KG1 (cell line): ENCODE measurements at places on chromosomes 12 and 14.

- DNase-seq, result no peak
These were observed 3.2 kb upstream of the KRT2 start for GRCh38 chr12:52655251-52655650.

GRCh38 chr12:89363084-89363483 is 10.8 kb upstream of the DUSP6 start:
- no peak for DNase-seq

GRCh38 chr12:116734156-116734768 is 3.6 kb downstream of the SPRING1 start:
- no peak for DNase-seq

GRCh38 chr14:89394972-89395371 is 22.1 kb downstream of the FOXN3 start:
- no peak for DNase-seq

DNA sequence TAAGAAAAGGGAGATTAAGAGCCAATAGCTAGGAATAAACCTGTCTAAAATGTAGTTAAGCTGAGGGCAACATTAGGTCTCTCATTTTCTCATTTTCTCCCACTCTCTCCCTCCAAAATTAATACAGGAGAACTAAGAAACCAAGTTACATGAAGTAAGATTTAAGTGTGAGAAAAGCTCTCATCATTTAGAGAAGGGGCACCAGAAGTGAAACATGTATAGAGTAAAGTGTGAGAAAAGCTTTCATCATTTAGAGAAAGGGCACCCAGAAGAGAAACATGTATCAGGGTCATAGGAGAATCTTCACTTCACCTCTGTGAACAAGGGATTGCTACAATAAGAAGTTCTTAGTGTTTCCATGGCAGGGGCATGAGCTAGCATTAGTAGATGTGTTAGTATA is 132.4 kb upstream of the CNTN1 start:
- no peak for DNase-seq

GRCh38 chr14:70789361-70789760 is 20.0 kb downstream of the MAP3K9 start:
- DNase-seq, result no peak

DNA sequence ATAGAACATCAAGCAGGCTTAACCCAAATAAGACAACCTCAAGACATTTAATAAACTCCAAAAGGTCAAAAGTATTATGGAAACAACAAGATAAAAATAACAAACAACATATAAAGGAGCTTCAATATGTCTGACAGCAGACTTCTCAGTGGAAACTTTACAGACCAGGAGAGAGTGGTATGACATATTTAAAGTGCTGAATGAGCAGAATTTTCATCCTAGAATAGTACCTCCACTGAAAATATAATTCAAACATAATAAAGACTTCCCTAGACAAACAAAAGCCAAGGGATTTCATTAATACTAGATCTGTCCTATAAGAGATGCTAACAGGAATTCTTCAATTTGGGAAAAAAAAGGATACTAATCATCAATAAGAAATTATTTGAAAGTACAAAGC is 1005.0 kb downstream of the TMTC2 start:
- no peak for DNase-seq

- no peak for DNase-seq
These were observed 121.5 kb downstream of the RBM19 start for GRCh38 chr12:113844495-113845210.

DNA sequence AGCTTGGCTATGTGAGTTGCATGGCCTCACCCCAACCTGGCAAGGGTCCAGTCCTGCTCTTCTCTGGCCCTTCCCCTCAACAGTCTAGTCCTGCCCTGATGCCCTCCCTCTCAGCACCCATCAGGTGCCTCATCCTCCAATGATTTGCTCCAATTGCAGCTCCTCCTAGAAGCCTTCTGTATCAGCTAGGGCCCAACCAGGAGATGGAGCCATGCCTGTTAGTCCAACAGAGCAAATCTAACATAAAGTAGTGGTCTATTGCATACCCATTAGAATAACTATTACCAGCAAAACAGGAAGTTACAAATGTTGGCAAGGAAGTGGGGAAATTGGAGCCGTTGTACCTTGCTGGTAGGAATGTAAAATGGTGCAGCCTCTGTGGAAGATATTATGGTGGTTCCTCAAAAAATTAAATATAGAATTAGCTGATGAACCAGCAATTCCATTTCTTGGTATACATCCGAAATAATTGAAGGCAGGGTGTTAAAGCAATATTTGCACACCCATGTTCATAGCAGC is 163.5 kb downstream of the VRK1 start:
- DNase-seq, result no peak

DNA sequence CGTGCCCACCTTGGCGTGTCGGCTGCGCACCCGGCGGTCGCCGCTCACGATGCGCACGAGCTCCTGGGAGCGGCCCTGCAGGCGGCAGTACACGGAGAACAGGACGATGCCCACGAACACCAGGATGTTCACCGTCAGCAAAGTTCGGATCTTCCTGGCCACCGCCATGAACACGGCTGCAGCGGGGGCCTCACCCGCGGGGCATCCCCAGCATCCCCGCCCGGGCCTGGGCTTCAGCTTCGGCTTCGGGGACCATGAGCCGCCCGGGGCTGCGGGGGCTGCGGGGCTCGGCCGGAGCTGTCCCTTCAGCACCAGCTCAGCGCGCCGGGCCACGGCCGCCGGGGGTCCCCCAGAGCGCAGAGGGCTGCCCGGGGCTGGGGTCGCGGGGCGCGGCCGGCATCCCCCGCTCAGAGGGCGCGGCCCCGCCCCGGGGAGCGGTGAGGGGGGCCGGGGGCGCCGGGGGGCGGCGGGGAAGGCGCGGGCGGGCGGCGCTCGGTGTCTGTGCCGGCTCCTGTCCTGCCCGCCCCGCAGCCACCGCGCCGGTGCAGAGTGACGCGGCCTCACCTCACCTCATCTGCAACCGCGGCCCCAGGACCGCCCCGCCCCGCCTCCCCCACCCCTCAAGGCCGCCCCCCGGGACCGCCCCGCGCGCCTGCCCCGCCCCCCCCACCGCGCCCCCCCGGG is at the start of gene GALNT9:
Gene GALNT9, minus strand, starts transcription at position 554 of the 684 bp plus-strand sequence. Its CDS starts 386 bp downstream, at position 168.
- no peak for DNase-seq

DNA sequence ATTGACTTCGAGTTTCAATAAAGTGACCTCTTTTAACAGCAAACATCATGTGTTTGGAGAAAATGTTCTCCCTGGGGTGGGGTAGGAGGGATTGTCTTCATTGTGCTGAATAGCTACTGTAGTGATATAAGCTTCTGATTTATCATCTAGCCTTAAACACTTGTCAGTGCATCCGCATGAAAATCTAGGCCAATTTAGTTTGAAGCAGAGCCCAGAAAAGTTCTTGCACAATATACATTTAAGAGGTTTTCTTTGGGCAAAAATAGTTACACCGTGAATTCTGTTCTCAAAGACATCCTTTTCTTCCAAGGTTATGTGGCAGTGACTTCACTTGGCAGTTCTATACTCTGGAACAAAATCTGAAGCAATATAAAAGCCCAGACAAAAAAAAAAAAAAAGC is 136.0 kb upstream of the IFNG-AS1 start:
- no peak for DNase-seq

DNA sequence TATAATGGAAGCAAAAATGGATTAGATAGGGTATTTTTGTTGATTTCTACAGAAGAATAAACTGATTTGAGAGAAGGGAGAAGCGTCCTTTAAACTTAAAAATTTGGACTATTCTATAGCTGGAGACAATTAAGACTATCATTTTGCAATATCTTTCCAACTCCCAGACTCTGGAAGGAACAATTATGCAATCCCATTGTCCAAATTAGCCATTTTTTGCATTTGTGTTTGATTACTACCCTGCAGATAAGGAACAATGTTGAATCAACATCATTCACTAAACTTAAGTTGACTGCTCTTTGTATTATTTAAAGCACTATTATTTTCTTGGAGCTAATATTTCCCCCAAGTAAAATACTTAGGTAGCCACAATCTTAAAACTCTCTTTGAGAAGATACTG is 34.8 kb upstream of the SELPLG start:
- no peak for DNase-seq

- no peak for DNase-seq
These were observed 48.1 kb upstream of the BICDL1 start for GRCh38 chr12:119940897-119941296.

DNA sequence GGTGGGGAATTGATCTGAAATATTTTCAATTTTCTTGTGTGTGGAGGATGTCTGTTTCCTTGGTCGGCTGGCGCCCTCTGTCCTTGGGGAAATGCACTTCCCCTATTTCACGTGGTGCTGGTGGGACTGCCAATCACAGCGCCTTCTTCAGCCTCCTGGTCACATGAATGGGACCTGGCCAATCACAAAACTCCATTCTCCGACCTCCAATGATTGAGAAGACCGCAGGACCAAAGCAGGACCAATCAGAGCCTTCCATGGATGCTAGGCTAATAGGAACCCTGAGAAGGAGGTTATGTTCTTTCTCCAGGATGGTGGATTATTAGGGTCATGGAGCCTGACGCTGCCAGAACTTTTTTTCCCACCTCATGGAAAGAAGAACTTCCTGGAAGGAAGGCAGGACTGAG is 188.7 kb downstream of the TTC8 start:
- DNase-seq, result no peak

DNA sequence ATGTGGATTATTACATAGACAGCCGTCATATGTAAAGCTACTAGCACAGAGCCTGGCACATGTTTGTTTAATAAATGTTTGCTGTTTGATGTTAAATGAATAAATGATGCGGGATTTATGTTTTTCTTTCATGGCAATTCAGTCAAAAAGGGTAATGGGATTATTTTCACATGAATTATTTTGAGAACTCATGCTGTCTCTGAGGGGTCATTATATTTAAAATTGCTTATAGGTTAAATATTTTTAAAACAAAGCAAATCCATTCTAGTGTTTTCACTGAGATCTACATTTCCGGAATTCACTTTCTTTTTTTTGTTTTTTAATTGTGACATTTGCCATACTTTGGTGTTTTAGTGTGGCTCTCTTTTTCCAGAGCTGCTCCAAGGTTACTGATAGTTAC is 5.3 kb downstream of the RAB21 start:
- DNase-seq, result no peak

GRCh38 chr14:61661471-61662400 is 33.6 kb upstream of the HIF1A start:
- DNase-seq, result no peak

- no peak for DNase-seq
These were observed 53.3 kb downstream of the CHGA start for GRCh38 chr14:92976268-92976667.

DNA sequence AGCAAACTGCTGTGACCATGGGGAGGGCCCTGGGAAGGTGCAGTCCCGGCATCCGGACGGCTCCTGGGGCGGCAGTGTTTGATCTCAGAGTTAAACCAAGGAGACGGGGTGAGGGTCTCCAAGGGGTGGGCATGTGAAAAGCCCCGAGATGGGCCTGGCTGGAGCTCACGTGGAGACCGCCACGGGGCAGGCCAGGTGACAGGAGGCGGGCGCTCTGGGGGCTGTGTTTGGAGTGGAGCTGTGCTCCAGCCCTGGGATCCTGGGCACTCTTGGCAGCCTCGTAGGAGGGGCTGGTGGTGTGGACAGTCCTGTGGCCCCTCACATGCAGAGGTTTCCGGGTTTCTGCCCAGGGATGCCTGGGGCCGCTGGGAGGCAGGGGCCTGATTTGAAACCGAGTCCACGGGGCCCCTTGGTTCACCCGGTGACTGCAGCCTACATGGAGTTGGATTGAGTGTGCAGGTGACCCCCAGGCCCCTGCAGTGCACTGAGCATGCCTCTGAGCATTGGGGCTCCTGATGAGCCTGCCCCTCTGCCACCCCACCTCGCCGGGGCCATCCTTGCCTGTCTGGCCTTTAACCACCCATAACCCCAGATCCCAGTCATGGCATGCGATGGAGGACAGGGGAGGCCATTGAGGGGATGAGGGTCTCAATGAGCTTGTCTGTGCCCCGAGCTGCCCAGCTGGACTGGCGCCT is 8.4 kb downstream of the KIF26A start:
- no peak for DNase-seq

DNA sequence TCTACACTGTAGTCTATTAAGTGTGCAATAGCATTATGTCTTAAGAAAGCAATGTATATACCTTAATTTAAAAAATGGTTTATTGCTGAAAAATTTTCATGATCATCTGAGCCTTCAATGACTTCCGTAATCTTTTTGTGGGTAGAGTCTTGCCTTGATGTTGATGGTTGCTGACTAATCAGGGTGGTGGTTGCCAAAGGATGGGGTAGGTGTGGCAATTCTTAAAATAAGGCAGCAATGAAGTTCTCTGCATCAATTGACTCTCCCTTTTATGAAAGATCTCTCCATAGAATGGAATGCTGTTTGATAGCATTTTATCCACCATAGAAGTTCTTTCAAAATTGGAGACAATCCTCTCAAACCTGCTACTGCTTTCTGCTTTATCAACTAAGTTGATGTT is 41.1 kb downstream of the BBS10 start:
- DNase-seq, result no peak

GRCh38 chr14:42110167-42110566 is 503.5 kb downstream of the LRFN5 start:
- peak; percentile 6 for DNase-seq

DNA sequence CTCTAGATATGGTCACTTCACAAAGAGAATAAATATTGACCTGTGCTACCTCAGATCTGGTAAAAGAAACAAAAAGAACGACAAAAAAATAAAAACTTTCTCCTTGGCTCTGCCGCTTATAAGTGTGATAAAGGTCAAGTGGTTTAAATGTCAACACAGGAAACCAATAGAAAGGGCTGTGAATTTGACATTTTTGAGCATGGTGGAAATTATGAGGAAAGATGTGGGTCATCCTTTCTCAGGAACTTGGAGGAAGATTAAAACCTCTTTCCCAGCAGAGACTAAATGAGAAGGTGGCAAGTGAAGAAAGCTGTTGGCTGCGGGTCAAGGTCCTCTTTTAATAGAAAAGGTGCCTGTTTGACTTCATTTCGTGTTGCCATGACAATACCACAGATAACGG is 28.2 kb downstream of the TESPA1 start:
- no peak for DNase-seq

DNA sequence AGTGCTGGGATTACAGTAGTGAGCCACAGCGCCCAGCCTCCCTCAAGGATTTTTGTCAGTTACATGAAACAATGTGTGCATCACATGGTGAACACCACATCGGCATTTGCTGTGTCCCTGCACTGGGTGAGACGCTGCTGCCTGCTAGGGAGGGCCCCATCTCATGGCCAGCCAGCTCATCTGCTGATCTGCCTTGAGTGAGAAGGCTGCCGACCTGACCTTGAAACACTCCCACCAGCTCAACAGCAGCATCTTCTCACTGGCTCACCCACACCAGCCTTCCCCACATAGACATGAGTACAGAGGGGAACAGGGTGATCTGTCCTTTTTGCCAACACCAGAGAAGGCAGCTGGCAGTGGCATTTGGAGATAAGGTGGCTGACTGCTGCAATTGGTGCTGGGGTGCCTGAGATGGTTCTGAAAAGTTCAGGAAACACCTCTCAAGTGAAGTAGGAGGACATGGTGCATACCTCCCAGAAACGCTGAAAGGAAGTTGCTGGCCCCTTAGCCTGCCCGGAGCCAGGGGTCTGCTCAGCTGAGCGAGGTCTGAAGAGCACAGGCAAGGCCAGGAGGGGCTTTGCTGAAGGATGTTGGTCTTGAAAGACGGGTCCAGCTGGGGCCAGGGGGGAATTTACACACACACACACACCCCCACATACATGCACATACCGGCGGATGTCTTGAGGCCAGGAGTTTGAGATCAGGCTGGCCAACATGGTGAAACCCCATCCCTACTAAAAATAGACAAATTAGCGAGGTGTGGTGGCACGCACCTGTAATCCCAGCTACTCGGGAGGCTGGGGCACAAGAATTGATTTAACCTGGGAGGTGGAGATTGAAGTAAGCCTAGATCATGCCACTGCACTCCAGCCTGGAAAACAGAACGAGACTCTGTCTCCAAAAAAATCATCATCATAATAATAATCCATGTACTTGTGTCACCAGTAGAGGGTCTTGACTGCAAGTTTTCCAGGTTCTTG is 14.3 kb upstream of the PPP1R13B start:
- no peak for DNase-seq

GRCh38 chr14:36750244-36750643 is 88.6 kb downstream of the PAX9 start:
- DNase-seq, result no peak
